ENCODE measurements at places on chromosomes 11 and 22.

GRCh38 chr11:33630936-33631748 lies 69.5 kb downstream of the C11orf91 start:
- no peak for DNase-seq

GRCh38 chr22:37187891-37188761 lies at the start of gene C1QTNF6:
C1QTNF6 (minus strand) TSS chr22:37188247; CDS start chr22:37188213, 34 bp downstream.
- no peak for DNase-seq

DNA sequence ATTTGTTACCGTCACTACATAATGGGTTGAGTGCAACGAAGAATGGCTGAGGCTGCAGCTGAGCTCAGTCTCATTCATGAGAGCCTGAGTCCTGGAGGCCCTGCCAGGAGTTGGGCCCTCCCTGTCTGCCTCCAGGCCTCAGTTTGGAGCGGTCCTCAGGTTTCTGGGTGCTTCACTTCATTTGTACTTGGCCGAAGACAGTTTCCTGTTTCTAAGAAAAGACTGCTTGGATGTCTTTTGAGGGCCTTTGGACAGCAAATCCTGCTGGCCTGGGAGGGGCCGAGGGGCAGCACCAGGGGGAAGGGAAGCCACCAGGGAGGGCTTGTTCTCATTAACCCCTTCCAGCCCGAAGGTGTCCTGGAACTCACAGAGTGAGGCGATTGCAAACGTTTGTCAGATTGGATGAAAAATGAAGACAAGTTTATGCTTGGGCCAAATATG lies 163.1 kb downstream of the ETS1 start:
- DNase-seq, result peak; percentile 28

DNA sequence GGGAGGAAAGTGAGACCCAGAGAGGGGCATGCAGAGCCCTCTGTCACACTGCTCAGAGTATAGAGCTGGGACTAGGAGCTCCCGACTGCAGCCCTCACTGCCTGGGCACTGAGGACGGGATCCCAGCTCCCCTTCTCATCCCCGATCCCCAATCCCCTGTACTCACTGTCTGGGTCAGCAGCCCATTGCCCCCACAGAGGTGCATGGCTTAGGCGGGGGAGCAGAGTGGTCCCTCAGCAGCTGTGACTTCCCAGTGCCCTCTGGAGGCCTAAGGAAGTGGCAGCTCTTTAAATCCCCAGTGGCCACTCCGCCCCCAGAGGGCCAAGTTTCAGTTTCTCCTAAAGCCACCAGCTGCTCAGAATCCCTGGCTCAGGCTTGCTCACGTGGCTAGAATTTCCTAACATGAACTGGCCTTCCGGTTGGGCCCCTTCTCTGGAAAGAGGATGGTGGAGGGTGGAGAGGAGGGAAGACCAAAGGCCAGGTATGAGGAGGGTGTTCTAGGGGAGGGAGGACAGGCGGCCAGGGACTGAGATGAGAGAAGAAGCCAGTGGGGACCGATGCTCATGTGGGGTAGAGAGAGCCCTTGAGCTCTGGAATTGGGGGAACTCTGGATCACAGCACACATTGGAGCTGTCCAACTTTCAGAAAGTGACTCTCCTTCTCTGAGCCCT lies at the start of gene BATF2:
Gene BATF2, minus strand, starts transcription at position 262 of the 671 bp plus-strand sequence. Its CDS starts 57 bp downstream, at position 205.
- DNase-seq, result peak; percentile 39

DNA sequence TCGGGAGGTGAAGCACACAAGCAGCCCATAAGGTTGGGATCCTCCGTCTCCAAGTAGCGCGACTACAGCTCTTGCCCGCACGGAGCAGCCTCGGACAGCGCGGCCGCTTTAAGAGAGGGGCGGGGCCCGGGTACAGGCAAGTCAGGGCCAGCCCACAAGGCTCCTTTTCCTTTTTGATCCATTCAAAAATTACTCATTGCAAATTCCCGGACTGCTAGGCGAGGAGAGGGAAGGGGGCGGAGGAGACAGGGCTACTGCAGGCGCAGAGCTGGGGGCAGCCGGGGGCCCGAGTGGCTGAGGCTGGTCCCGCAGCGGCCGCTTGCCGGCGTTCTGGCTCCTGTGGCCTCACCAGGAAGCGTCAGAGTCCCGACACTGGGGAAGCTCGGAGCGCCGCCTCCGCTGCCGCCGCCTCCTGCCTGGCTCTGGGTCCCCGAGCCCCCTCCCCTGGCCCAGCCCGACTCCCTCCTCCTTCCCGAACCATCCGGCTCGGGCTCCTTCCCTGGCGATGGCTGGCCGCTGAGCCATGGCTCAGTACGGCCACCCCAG lies at the start of gene UBASH3B:
Gene UBASH3B, plus strand, starts transcription at position 196 of the 546 bp plus-strand sequence. Its CDS starts 328 bp downstream, at position 524.
- DNase-seq, result peak; percentile 93

DNA sequence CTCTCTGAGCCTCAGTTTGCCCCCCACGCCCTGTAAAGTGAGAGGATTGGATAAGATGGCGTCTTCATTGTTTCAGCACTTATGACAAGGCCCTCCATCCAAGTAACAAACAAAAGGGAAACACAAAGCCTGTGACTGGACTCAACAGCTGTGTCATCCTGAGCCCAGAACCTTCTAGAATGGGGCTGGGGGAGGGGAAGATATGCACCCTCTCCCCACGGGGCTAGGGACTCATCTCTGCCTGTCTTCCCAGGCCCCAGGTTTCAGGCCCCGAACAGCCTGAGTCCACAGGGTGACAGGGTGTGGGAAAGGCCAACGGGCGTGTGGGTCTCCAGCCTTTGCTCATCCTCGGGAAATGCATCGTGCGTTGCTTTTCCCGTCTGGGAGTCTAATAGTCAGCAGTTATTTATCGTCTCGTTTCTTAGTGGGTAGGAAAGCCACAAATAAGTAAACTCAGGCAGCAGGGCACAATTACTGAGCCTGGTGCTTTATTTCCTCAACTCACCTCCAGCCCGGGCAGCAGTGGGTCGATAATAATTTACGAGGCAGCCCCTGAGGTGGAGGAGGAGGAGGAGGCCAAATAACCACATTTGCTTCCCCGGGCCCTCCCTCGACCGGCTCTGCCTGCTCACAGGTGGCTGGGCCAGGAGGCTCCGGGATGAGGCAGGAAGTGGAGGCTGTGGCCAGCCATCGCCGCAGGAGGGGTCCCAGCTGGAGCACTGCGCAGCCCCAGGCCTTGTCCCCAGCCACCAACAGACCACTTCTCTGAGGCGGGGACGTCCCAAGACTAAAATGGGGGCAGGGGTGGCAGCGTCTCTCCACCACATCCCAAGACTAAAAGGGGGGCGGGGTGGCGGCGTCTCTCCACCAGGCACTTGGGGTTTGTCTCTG lies 54.4 kb downstream of the FLRT1 start:
- no peak for DNase-seq

GRCh38 chr11:120898568-120898967 lies 125.3 kb upstream of the TBCEL start:
- DNase-seq, result no peak

- DNase-seq, result no peak
Measured at GRCh38 chr11:16402654-16403447, 46.5 kb upstream of the SOX6 start.

DNA sequence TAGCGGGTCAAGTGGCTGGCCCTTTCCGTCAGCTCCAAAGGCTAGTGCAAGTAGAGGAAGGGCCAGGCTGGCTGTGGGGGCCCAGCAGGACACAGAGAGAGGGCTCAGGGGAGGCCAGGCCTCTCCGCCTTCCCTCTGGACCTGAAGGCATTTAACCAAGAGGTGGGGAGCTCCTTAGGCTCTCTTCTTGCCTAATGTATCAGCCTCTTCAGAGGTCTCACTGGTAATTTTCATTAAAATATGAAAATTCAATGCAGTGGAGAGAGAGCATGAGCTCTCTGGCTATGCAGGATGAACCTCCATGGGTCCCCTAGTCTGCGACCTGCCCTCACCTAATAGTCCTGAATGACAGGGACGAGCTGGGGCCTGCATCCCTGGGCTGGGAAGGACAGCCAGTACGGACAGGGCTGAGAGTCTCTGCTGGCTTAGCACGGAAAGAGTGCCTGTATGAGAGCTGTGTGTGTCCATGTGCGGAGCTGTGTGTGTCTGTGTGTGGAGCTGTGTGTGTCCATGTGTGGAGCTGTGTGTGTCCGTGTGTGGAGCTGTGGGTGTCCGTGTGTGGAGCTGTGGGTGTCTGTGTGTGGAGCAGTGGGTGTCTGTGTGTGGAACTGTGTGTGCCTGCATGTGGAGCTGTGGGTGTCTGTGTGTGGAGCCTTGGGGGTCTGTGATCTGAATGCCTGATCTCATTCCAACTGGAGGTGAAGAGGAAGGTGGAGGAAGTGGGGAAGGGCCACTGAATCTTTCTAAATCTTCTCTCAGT lies 2.4 kb downstream of the ALX4 start:
- no peak for DNase-seq

- no peak for DNase-seq
Measured at GRCh38 chr11:16771350-16772140, 33.1 kb downstream of the C11orf58 start.

DNA sequence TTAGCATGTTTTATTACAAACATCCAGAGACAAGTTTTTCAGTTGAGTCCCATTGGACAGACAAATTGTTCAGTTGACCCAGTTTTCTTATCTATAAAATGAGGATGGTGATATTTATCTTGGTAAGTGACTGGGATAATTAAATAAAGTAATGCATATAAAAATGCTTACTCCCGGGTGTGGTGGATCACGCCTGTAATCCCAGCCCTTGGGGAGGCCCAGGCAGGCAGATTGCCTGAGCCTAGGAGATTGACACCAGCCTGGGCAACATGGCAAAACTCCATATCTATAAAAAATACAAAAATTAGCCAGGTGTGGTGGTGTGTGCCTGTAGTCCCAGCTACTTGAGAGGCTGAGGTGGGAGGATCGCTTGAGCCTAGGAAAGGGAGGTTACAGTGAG lies 15.6 kb upstream of the ACER3 start:
- DNase-seq, result no peak

GRCh38 chr11:61158691-61159381 lies 2.4 kb downstream of the VPS37C start:
- DNase-seq, result peak; percentile 58

Measured in astrocyte of the spinal cord (primary cell).